AG04450 (cell line): ENCODE measurements at places on chromosomes 1 and 21.
A peak's percentile ranks its signal among the peaks of the same experiment; 100 is the strongest.

DNA sequence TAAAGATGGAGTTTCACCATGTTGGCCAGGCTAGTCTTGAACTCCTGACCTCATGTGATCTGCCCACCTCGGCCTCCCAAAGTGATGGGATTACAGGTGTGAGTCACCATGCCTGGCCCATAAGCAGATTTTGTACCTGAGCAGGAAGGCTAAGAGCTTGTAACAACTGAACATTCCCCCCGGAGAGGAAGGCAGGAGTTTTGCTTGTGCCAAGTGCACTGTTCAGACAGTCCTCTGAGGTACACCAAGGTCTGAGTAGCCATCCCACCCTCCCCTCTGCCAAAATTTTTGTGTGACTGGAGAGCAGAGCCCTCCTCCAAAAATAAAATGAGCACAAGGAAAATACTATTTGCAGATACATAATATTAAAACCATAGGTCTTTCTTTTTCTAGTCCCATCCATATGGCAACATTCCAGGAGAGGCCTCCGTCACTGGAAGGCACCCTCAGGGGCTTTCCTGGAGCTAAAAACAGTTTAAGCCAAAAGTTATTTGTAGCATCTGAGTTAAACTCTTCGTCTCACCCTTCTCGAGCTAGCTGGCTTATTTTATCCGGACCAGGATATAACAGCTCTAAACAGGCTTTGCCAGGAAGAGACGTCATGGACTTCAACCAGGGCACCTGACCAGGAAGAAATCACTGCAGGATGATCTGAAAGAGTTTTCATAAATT, 27.2 kb downstream of the CAPN2 start:
- no peak for DNase-seq

DNA sequence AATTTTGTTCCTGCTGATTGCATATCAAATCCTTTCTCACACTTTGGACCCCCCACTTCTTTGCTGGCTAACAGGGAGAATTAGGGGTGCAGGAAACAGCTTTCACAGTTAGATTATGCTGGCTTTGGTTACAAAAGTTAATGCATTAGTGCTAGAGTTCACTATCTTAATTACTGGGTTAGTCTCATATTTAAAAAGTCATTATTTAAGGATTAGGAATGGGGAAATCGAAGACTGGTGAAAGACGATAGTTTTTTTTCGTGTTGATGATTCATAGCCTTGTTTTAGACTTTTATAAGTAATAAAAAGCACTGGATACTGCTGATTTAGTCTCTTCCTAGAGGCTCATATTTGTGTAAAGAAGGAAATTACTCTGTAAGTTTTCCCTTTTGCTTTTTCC, 11.6 kb downstream of the ST6GALNAC3 start:
- DNase-seq, result no peak

DNA sequence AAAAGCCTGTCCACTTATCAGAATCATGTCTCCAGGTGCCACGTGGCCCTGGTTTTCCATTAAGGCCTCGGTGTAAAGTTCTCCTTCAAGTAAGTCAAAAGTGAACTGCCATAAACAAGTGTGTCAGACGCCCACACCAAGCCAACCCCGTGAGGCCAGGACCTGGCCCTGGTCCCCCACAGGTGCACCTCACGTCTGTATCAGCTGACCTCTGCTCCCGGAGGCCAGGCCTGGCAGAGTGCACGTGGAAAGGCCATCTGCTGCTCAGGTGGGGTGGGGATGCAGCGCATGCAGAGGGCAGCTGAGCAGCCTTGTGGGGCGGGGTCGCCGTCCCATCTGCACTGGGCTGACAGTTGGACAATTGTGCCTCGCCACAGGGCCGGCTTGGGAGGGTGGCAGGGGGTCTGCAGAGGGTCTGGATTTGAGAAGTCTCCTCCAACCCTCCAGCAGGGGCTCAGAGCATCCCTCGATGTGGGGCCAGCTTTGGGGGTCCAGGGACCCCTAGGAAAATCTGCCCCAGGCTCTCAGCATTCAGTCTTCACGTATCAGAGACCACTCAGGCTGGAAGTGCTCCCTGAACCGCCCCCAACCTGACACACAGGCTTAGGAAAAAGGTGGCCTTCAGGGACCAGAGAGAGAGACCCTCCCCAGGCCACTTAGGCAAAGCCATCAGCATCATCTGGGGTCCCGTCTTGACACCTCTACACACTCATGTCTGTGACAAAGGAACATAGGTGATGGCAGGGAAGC, 3.0 kb downstream of the SLC19A1 start:
- no peak for DNase-seq

DNA sequence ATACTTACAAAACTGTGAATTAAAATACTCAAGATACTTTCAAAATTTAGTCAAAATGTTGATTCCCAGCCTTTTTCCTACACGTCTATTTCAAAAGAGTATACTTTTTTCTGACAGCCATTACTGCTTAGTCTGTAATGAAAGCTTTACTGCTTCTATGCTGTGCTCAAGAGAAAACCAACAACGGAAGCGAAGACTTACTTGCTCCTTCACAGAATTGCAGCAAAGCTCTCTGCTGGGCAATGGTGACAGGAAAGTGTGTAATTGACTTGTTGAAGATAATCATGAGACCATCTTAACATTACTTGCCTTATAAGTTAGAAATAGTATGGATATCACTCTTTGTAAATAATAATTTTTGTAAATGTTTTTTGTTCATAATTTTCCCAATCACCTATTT, 1.7 kb upstream of the DYNLT5 start:
- no peak for DNase-seq

DNA sequence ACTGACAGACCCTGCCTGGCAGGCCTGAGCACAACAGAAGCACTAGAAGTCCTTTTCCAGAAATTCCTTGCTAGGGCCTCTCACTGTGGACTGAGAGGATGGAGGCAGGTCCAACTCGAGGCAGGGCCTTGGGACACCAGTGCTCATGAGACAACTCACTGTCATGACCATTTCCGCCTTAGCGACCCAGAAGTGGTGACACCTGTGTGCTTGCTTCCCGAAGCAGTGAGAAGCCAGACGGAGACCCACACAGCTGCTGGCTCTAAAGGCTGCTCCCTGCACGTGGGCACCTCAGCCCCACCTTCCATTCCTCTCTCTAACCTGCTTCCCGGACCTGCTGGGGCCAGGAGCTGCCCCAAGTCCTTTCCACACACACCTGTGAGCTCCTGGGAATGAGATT, 33.0 kb downstream of the KCNC4 start:
- DNase-seq, result no peak

DNA sequence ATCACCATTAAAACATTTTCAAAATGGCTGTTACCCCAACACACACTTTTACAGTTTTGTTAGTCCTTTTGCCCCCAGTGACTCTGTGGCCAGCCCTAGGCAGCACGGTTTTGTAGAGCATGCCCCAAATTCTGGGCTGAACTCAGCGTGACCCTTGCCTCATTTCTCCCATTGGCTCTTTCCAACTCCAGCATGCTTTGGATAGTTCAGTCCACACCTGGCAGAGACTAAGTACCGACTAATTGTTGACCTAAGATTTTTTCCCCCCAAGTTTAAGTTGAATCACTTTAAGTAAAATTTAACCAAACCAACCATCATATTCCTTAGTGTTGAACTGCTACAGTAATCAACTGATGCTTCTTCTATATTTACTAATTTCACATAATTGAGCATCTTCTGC, 62.4 kb upstream of the LRRC8B start:
- DNase-seq, result no peak

DNA sequence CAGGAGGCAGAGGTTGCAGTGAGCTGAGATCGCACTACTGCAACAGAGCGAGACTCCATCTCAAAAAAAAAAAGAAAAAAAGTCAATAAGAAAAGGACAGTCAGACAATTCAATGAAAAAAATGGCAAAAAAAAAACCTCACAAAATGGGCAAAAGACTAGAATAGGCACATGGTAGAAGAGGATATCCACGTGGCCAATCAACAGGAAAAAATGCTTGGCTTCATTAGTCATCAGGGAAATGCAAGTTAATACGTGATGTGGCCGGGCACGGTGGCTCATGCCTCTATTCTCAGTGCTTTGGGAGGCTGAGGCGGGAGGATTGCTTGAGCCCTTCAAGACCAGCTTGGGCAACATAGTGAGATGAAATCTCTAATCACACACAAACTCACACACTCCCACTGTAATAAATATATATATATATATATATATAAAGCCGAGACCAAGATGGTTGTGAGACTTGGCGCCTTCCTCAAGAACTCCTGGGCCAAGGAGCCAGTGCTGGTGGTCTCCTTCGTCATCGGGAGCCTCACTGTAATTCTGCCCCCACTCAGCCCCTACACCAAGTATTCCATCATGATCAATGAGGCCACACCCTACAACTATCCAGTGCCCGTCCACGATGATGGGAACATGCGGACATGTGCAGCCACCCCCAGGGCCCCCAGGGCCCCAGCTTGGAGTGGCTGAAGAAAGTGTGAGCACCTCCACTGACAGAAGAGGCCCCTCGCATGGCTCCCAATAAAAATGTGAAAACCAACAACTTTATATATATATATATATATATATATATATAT, 22.9 kb upstream of the LEFTY2 start:
- no peak for DNase-seq

DNA sequence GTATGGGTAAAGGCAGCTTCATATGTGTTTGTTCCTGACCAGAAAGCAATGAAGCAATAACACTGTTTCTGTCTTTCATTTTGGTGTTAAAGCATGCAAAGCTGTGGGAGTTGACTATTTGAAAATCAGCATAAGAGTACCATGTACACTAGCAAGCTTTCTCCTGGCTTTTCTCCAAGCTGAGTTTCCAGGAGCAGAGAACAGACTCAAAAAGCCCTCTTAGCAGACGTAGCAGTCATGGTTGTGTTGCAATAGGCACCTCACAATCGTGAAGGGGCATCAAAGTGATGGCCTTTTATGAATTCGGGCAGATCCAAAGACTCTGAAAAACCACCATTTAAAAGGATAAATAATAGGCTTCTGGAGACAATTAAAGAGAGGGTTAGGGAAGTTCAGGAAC, 159.7 kb downstream of the PTGER3 start:
- no peak for DNase-seq

DNA sequence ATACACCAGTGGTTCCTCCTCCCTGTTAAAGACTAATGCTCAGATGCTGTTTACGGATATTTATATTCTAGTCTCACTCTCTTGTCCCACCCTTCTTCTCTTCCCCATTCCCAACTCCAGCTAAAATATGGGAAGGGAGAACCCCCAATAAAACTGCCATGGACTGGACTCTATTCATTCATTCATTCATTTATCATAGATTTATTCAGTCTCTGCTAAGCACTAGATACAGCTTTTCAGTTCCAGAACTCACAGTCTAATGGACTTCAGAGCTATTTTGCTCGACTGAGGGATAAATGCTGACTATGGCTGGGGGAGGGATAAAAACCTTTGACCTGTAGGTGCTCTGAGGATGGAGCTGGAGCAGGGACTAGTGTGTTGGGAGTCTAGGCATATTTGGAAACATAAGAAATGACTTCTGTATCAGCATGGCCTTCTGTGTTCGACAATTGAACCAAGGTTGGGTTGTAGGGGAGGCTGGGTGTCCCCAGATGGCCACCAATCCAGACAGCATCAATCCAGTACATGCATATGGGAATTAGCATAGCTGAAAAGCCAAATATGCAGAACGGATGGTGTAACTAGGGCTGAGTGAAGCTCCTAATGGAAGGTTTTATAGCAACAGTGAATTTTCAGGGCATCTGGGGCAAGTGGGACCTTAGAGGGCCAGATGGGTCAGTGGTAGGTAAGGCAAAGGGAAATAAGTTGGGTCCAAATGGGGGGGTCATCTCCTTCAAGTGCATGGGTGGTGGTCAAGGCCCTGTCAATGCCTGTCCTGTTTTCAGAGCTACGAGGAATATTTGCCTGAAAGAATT, 4.1 kb downstream of the APOA2 start:
- no peak for DNase-seq

- peak; percentile 59 for DNase-seq
These were observed 18.4 kb downstream of the RIT1 start for GRCh38 chr1:155892796-155893195.

GRCh38 chr1:210376836-210377372, 48.2 kb downstream of the HHAT start:
- DNase-seq, result no peak

DNA sequence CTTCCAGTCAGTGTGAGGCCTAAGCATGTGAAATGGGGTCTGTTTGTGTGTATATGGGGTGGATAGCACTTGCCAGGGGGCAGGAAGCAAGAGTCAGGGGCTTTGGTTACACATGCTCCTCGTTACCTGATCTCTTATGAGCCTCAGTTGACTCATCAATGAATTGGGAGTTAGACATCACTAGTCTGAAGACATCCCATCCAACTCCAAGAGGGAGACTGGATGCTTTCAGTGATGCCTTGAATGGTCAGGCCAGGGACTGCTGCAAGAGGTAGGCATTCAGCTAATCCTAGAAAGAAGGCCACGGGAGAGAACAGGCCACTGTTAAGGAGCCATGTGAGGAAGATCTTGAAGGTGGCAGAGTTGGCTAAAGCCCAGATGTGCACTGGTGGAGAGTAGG, 6.3 kb downstream of the RAB25 start:
- no peak for DNase-seq

DNA sequence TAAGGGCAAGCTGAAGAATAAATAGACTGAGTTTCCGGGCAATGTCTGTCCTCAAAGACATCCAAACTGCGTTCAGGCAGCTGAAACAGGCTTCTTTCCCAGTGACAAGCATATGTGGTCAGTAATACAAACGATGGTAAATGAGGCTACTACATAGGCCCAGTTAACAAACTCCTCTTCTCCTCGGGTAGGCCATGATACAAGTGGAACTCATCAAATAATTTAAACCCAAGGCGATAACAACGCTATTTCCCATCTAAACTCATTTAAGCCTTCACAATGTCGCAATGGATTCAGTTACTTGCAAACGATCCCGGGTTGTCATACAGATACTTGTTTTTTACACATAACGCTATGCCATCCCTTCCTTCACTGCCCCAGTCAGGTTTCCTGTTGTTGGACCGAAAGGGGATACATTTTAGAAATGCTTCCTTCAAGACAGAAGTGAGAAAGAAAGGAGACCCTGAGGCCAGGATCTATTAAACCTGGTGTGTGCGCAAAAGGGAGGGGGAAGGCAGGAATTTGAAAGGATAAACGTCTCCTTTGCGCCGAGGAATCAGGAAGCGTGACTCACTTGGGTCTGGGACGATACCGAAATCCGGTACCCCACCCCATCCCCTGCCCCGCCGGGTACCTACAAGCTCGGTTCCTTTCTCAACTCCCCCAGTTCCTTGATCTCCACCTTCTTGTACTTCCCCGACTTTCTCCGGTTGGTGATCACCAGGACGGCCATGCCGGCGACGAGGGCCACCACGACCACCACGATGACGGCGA, 1.3 kb downstream of the TACSTD2 start:
- no peak for DNase-seq

GRCh38 chr1:206686478-206687249, 2.0 kb downstream of the MAPKAPK2 start:
- no peak for DNase-seq
